ENCODE measurements at places on chromosomes 6 and 20. TPM values are rescaled to one million over a fixed set of nuclear protein-coding genes. Genes with fewer than 3 reads are reported as not detected.
A peak's percentile ranks its signal among the peaks of the same experiment; 100 is the strongest.

- no peak overlapping the region for H3K4me3 ChIP-seq
- no peaks in the 10 kb centered on the region for H3K36me3 ChIP-seq
- H3K27ac ChIP-seq: no peak overlapping the region
- H3K27me3 ChIP-seq: no peaks in the 10 kb centered on the region
- no peak for DNase-seq
These were observed 21.4 kb upstream of the CITED2 start for GRCh38 chr6:139395891-139396301.

DNA sequence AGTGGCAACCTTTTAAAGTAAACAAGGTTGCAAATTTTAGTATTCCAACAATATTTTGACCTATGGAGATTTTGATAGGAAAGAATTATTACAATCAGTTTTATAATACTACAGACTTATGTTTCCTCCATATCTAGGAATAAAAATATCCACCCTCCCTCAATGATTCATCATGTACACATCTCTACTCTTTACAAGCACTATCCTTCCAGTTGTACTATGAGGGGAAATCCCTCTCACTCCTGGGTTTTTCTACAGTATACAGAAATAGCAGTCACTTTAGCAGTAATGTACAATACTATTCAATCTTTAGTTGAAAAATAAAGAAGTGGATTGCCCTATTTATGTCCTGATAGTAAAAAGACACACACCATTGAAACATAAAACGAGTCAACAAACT, 46.3 kb upstream of the SCML4 start:
- peaks cover 16% of the 10 kb centered on the region for H3K36me3 ChIP-seq
- no peaks in the 10 kb centered on the region for H3K27me3 ChIP-seq
- H3K4me3 ChIP-seq: no peak overlapping the region
- DNase-seq: no peak

DNA sequence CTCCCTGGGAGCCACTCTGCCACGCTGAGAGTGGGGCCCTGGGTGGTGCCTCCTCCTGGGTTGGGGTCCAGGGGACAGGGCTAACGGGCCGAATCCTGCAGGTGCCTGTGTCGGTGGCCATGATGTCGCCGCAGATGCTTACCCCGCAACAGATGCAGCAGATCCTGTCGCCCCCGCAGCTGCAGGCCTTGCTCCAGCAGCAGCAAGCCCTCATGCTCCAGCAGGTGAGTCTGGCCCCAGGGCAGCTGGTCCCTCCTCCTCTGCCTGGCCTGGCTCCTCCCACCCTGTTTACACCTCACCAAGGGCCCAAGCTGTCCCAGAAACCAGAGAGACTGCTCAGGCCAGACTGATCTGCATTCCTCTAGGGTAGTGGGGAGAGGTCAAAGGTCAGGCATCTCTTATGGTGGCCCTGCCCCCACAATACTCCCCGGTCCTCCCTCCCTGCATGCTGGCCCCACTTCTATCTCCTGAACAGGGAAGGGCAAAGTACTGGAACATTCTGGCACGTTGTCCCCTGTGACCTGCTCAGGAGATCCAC, 38.6 kb downstream of the FOXP4 start:
- H3K4me3 ChIP-seq: no peak overlapping the region
- no peaks in the 10 kb centered on the region for H3K36me3 ChIP-seq
- no peaks in the 10 kb centered on the region for H3K27me3 ChIP-seq
- H3K4me1 ChIP-seq: no peaks in the 10 kb centered on the region
- no peak overlapping the region for H3K27ac ChIP-seq
- no peak for DNase-seq

DNA sequence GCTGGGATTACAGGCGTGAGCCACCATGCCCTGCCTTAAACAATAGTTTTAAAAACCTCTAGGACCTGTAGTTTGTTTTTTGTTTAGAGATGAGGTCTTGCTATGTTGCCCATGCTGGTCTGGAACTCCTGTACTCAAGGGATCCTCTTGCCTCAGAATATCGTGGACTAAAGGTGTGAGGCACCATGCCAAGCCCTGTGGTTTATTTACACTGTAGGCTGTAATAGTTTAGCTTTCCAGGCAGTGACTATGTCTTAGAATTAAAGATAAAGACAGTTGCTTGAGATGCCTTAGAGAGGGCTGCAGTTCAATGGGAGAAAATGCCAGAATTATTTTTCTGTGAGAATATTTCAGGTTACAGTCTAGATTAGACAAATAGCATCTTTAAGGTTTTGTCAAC, 72.9 kb downstream of the SGK1 start:
- H3K4me1 ChIP-seq: peaks cover 10% of the 10 kb centered on the region
- no peak overlapping the region for H3K4me3 ChIP-seq
- H3K36me3 ChIP-seq: no peaks in the 10 kb centered on the region
- DNase-seq: no peak
- H3K27me3 ChIP-seq: no peaks in the 10 kb centered on the region
- no peak overlapping the region for H3K27ac ChIP-seq

DNA sequence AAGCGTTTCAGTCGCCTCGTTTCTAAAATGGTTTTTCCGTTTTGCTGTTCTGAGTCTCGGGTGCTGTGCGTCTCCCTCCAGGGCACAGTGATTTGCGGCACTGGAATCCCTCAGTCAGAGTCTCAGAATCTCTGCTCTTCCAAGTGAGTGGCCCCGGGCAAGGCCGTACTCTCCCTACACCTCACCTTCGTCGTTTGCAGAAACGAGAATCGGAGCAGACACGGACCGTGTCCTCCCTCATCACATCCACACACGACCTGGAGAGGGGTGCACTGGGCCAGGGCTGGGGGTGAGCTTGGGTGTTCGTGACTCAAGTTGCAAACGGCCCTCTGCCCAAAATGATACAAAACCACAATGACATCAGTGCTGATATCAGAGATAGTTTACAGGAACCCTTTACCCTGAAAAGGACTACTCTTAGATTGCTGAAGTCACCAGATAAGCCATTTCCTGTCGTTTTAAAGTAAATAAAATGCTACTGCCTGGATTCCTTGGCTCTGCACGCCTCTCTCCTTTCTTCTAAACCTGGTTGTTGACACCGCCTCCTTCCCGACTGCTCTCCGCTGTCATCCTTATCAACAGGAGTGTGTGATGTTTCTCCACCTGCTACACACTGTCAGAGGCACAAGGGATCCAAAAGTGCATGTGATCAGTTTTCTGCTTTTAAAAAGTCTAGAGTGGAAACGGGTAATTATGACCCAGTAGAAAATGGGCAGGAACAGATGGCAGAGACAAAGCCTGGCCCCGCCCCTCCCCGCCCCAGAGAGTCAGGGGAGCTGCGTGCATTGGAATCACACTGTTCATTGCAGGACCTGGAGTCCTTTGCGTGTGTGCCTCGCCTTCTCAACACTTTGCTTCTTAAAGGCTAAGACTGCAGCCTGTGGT, 38.4 kb downstream of the KIF25 start:
- H3K27ac ChIP-seq: peak overlapping the region; percentile 70
- no peaks in the 10 kb centered on the region for H3K36me3 ChIP-seq
- H3K4me1 ChIP-seq: peaks cover 30% of the 10 kb centered on the region
- no peak for DNase-seq
- no peaks in the 10 kb centered on the region for H3K27me3 ChIP-seq

DNA sequence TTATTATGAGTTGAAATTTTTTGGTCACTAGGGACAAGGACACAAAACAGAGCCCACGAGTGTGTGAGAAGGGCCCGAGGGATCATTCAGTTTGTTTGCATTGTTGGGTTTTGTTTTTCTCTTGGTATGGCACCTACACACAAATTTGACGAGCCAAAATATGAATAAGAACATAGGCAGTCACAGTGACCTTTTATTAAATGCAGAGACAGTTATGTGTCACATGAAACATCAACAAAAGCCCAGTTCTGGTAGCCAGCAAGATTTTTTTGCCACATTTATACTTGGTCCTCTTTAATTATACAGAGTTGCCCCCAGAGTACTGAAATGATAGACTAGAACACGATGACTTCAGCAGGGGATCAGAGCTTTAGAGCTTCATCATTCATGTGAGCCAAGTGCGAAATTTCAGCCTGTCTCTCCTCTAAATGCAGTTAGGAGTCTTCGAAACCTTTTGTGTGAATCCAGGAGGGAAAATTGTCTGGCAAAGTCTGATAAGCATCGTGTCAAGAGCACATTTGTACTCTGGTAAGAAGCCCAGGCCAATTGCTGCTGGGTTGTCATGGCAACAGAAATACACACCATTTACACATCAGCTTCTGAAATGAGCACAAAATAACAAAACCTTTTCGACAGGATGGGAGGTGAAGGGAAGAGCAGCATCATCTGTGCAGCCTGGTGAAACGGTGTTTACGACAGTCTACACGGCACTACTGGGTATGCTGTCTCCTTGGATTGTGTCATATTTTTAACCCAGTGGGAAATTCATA, 79.2 kb upstream of the RIPOR2 start:
- H3K4me1 ChIP-seq: peaks cover 9% of the 10 kb centered on the region
- peak; percentile 70 for DNase-seq
- no peak overlapping the region for H3K4me3 ChIP-seq
- no peaks in the 10 kb centered on the region for H3K27me3 ChIP-seq
- no peaks in the 10 kb centered on the region for H3K36me3 ChIP-seq

DNA sequence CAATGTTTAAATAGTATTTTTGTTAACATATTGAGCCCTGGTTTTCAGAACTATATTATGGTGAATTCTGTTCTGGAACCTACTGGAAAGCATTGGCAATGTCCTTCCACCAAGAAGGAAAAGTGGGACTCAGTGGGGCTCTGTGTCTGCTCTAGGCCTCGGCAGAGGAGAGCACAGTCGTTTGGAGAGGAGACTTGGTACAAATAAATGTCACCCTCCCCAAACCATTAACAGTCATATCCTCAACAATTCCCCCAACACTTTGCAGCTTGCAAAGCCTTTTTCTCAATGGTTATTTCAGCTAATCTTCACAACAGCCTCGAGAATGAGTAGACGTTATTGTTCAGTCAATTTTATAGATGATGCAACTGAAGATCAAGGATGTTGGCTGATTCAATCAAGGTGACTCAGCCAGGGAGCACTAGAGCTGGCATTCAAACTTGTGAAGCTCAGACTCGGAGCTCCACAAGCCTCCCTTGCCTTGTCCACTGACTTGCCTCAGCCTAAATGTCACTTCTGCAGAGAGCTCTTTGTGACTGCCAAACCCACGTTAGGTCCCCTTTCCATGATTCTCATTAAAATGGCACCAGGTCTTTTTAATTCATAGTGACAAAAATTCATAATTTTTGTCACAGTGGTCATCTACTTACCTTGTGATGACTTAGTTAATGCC, 60.6 kb downstream of the TOX2 start:
- DNase-seq: no peak
- H3K4me1 ChIP-seq: no peaks in the 10 kb centered on the region
- no peak overlapping the region for H3K27ac ChIP-seq
- H3K27me3 ChIP-seq: no peaks in the 10 kb centered on the region
- H3K36me3 ChIP-seq: no peaks in the 10 kb centered on the region

- no peak overlapping the region for H3K27ac ChIP-seq
- H3K27me3 ChIP-seq: no peaks in the 10 kb centered on the region
- no peak overlapping the region for H3K4me3 ChIP-seq
- no peak for DNase-seq
These were observed 12.3 kb upstream of the SSTR4 start for GRCh38 chr20:23022849-23023248.

GRCh38 chr6:132750455-132751248, 7.1 kb downstream of the VNN2 start:
- DNase-seq: no peak
- H3K4me3 ChIP-seq: no peak overlapping the region
- no peak overlapping the region for H3K27ac ChIP-seq
- no peaks in the 10 kb centered on the region for H3K4me1 ChIP-seq

GRCh38 chr6:52728394-52728793, 34.9 kb downstream of the GSTA2 start:
- H3K27ac ChIP-seq: no peak overlapping the region
- no peaks in the 10 kb centered on the region for H3K4me1 ChIP-seq
- H3K27me3 ChIP-seq: no peaks in the 10 kb centered on the region

DNA sequence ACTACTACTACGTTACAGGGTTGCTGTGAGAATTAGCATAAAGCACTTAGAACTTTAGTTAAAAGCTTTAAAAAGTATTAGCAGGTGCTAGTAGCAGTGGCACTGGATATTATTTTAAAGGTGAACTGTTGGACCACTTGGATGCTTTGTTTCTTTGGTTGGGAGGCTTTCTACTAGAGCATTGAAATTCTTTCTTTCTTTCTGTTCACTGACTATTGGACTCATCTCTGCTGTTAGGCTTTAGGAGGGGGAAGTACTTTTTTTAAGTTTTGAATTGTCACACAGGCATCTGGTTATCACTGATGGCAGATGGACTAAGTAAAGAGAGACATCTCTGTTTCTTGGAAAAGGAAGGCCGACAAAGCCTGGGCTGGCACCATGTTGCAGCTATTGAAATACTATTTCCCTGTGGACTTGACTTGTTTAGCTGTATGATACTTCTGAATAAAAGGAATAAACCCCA, 4.8 kb downstream of the TBPL1 start:
- no peak for DNase-seq
- H3K27me3 ChIP-seq: no peaks in the 10 kb centered on the region
- no peaks in the 10 kb centered on the region for H3K4me1 ChIP-seq

GRCh38 chr6:45946887-45947286, 68.8 kb downstream of the CLIC5 start:
- H3K27ac ChIP-seq: peak overlapping the region; percentile 12
- H3K4me1 ChIP-seq: peaks cover 43% of the 10 kb centered on the region
- H3K36me3 ChIP-seq: peaks cover 31% of the 10 kb centered on the region
- no peaks in the 10 kb centered on the region for H3K27me3 ChIP-seq

GRCh38 chr6:106908386-106908840, 66.1 kb downstream of the CD24 start:
- no peak for DNase-seq
- H3K4me3 ChIP-seq: no peak overlapping the region
- no peaks in the 10 kb centered on the region for H3K27me3 ChIP-seq
- no peaks in the 10 kb centered on the region for H3K4me1 ChIP-seq
- H3K36me3 ChIP-seq: no peaks in the 10 kb centered on the region
- H3K27ac ChIP-seq: no peak overlapping the region

GRCh38 chr20:45156713-45157112, 18.0 kb upstream of the PI3 start:
- H3K36me3 ChIP-seq: no peaks in the 10 kb centered on the region
- H3K4me3 ChIP-seq: no peak overlapping the region
- no peaks in the 10 kb centered on the region for H3K27me3 ChIP-seq
- no peak overlapping the region for H3K27ac ChIP-seq
- DNase-seq: no peak

GRCh38 chr20:43731927-43732326, 5.1 kb upstream of the GTSF1L start:
- no peak overlapping the region for H3K4me3 ChIP-seq
- no peak for DNase-seq
- H3K36me3 ChIP-seq: no peaks in the 10 kb centered on the region
- no peak overlapping the region for H3K27ac ChIP-seq
- H3K27me3 ChIP-seq: no peaks in the 10 kb centered on the region

- H3K4me3 ChIP-seq: no peak overlapping the region
- no peak for DNase-seq
- no peaks in the 10 kb centered on the region for H3K36me3 ChIP-seq
- H3K27me3 ChIP-seq: no peaks in the 10 kb centered on the region
- no peak overlapping the region for H3K27ac ChIP-seq
These were observed 93.1 kb upstream of the TIAM2 start for GRCh38 chr6:154901876-154902552.

Gene PDCD2
- 42.2 TPM for total RNA-seq

Gene ZNF311
- total RNA-seq: not detected

Gene VPS16
- total RNA-seq: 12.8 TPM

Gene GRM4
- not detected for total RNA-seq

Gene TRIM10
- not detected for total RNA-seq

Gene NOX3
- not detected for total RNA-seq

Gene STMND1
- total RNA-seq: not detected

Gene VSX1
- not detected for total RNA-seq

Gene ABHD16B
- not detected for total RNA-seq

Data from right atrium auricular region (tissue), 2 donors.